T-helper 2 cell treated with Interferon-gamma antibody and Interleukin-4, amounts not matched to agents 5 μg/mL and 100 μg/mL, for 36 hours (primary cell): ENCODE measurements at places on chromosomes 3 and 15.

DNA sequence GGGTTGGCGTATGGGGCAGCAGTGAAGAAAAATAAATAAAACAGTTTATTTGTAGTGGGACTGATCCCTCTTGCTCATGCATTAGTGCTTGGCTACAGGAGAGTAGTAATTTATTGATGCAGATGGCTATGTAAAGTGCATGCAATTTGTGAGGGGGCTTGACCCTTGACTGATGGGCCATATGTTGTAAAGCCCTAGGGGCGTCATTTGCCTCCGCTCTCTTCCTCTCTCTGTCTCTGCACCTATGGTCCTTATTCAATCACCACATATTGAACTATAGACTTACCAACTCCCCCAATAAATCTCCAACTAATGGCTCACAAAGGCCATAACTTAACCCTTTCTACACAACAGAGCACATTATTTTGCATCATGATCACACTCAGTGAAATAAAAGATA, 227.7 kb downstream of the ROBO2 start:
- no peak for DNase-seq
- no peak overlapping the region for H3K4me3 ChIP-seq
- H3K27me3 ChIP-seq: no peaks in the 10 kb centered on the region
- H3K27ac ChIP-seq: no peak overlapping the region

DNA sequence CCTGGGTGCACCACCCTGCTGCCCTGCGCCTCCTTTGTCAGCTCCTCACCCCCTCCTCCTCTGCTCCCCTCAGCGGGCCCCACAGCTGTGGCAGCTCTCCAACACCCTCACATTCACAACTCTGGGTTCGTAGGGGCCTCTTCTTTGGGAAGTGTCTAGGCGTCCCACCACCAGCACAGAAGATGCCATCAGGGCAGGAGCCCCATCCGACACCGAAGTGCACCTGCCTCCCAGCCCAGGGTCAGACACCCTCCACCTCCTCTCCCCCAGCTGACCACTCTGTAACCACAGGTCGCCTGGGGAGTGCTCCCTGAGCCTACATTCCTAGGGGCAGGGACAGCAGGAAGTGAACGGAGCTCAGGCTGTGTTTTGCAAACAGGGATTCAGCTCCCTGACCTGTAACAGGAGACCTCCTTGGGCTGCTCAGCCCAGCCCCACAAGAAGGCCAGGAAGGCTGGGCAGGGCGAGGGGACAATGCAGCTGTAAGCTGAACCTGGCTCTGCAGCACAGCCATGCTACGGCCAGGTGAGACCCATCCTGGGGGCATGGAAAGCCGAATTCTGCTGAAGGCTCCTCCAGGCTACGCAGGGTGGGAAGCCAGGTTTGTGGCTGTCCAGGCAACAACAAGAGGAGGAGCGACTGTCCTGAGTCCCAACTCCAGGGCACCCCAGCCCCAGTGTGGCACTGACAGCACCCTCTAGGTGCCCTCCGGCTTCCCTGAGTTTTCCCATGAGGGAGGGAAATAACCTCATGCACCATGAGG, 269.0 kb downstream of the GOLGA6L6 start:
- H3K4me1 ChIP-seq: no peaks in the 10 kb centered on the region
- no peak overlapping the region for H3K4me3 ChIP-seq
- H3K27me3 ChIP-seq: no peaks in the 10 kb centered on the region

GRCh38 chr3:190345878-190346277, 23.6 kb upstream of the CLDN1 start:
- no peaks in the 10 kb centered on the region for H3K4me1 ChIP-seq
- H3K27me3 ChIP-seq: peaks cover 14% of the 10 kb centered on the region
- H3K36me3 ChIP-seq: no peaks in the 10 kb centered on the region
- H3K27ac ChIP-seq: no peak overlapping the region
- no peak overlapping the region for H3K4me3 ChIP-seq

DNA sequence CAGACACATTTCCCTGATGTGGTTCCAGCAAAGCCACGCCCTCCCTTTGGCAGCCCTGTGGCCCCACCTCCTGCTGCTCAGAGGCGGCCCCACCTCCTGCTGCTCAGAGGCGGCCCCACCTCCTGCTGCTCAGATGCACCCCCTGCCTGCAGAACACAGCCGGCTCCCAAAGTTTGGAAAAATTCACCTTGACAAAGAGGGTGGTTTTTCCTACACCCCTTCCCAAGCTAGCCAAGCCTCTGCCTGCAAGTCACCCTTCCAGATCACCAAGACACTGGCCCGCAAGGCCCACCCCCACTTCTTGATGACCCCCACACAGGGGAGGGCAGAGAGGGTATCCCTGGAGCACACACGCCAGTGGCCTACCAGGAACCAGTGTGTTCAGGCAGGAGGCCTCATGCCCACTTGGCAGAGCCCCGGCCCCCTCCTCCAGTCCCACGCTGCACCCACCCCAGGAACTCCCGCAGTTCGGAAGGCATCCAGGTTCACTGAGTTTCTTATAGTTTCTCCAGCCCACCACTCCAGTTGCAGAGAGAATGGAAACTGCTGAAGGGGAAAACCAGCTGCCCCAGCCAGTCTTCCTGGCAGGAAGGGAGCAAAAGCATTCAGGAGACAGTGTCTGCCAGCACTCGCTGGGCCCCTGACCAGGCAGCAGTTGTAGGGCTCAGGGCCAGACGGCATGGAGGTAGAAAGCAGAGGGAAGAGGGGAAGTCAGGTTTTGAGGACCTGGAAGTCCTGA, 2.3 kb upstream of the HAPLN3 start:
- H3K27me3 ChIP-seq: peaks cover 2% of the 10 kb centered on the region
- H3K4me3 ChIP-seq: no peak overlapping the region
- DNase-seq: peak; percentile 76
- H3K36me3 ChIP-seq: peaks cover 3% of the 10 kb centered on the region

GRCh38 chr15:33398555-33398954, 87.8 kb downstream of the RYR3 start:
- H3K36me3 ChIP-seq: no peaks in the 10 kb centered on the region
- DNase-seq: no peak
- H3K27ac ChIP-seq: no peak overlapping the region
- H3K4me1 ChIP-seq: no peaks in the 10 kb centered on the region

DNA sequence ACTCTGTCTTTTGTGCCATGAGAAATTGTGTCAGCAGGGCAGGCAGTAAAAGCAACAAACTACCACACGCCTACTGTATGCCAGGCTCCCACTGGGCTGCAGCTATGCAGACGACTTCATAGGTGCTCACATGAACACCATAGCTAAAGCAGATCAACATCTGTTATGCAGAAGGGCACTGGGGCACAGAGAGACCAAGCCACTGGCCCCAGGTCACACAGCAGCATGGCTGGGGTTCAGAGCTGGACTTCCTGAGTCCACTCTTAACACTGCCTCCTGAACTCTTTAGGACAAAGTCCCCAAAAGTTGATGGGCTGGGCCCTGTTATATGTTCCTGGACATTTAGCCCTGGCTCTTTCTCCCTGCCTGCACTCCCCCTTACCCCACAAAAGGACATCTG, 12.4 kb downstream of the TPRA1 start:
- no peak for DNase-seq
- peaks cover 2% of the 10 kb centered on the region for H3K36me3 ChIP-seq
- no peak overlapping the region for H3K27ac ChIP-seq
- H3K4me3 ChIP-seq: no peak overlapping the region
- no peaks in the 10 kb centered on the region for H3K27me3 ChIP-seq
- peaks cover 9% of the 10 kb centered on the region for H3K4me1 ChIP-seq

DNA sequence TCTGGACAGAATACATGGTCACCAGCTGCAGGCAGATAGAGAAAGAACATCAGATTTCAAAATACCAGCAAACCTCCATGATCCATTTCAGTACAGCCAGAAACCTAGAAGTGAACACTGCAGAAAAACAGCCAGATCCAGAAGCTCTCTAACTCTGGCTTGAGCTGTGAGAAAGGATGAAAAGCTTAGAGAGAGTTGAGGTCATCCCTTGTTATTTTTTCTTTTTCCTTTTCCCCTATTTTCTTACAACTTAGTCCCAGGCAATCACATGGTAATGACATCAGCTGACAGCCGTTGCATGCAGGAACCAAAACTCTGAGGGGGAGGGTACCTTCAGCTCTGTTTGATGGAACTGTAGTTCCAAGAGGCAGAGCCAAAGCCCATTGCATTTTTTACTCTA, 113.2 kb downstream of the TCF12 start:
- DNase-seq: no peak
- H3K27me3 ChIP-seq: no peaks in the 10 kb centered on the region
- H3K4me3 ChIP-seq: no peak overlapping the region

DNA sequence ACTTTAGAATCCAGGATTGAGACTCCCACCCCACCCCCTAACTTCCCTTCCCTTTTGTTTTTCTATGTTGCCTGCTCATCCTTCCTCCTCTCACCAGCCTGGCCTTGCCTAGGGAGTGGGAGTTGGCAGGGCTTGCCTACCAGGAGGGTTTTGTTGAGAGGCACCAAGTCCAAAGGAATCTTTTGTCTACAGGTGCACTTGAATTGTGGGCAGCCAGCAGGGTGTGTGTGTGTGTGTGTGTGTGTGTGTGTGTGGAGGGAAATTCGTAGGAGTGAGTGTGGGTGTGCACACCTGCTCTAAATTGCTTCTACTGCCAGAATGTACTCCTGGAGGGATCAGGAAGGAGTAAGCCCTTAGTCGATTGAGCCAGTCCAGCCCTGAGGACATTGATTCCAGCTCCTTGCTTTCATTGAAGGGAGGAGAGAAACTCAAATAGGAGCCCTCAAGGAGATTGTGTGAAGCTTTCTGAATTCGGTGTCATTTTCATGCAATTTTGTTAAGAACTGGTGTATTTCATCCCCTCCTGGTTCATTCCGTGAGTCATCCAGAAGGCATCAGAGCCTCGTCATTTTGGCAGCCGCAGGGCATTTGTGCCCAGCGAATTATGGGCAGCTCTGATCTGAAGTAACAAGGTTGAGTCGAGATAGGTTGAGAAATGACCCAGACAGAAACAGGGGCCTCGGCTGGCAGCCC, 112.1 kb downstream of the SLCO3A1 start:
- H3K4me1 ChIP-seq: peaks cover 3% of the 10 kb centered on the region
- H3K36me3 ChIP-seq: peaks cover 2% of the 10 kb centered on the region
- H3K27ac ChIP-seq: no peak overlapping the region
- no peaks in the 10 kb centered on the region for H3K27me3 ChIP-seq
- DNase-seq: no peak
